ENCODE measurements at places on chromosomes 7 and 10.
A peak's percentile ranks its signal among the peaks of the same experiment; 100 is the strongest.

- H3K27ac ChIP-seq: no peak overlapping the region
- H3K36me3 ChIP-seq: no peaks in the 10 kb centered on the region
- no peak for DNase-seq
- peaks cover 5% of the 10 kb centered on the region for H3K4me1 ChIP-seq
- H3K27me3 ChIP-seq: no peaks in the 10 kb centered on the region
- no peak overlapping the region for H3K4me3 ChIP-seq
Measured at GRCh38 chr10:77101341-77101740, 536.3 kb downstream of the KCNMA1 start.

GRCh38 chr7:13181216-13181615 is 493.8 kb downstream of the ARL4A start:
- H3K4me1 ChIP-seq: no peaks in the 10 kb centered on the region
- H3K27me3 ChIP-seq: no peaks in the 10 kb centered on the region
- H3K36me3 ChIP-seq: no peaks in the 10 kb centered on the region
- H3K27ac ChIP-seq: no peak overlapping the region
- H3K4me3 ChIP-seq: no peak overlapping the region

DNA sequence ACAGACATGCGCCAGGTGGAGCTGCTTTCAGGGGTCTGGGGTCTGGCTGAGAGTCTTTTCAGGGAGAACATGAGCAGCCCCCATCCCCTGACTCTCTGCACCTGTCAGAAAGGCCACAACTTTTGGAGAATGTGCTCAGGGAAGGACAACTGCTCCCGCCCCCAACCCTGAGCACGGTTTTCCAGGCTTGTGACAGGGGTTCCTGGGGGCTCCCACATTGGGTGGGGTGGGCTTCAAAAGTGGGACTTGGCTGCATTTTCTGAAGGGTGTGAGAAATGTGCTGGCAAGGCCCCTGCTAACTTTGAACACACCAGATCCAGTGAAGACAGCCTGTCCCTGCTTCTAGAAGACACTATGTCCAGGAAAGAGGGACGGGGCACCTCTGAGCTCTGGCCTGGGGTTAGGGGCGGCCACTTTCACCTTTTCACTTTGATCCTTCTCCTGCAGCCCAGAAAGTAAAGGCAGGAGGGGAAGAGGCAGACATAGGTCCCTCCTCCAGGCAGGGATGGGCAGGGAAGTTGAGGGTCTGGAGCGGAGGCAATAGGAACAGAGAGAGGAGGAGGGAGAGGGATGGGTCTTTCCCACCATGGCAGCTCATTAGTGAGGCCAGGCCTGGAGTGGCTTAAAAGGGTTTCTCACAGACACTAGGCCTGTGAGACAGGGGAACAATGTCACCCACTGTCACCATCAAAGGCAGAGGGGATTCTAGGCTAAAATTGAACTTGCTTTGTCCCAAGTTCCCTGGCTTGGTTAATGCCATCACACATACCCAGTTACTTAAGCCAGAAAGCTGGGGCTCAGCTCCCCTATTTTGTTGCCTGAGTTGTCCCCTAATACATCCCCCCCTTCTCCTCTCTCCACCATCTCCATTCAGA is 1.5 kb downstream of the KCP start:
- no peaks in the 10 kb centered on the region for H3K27me3 ChIP-seq
- H3K27ac ChIP-seq: peak overlapping the region; percentile 98
- peaks cover 34% of the 10 kb centered on the region for H3K4me1 ChIP-seq

DNA sequence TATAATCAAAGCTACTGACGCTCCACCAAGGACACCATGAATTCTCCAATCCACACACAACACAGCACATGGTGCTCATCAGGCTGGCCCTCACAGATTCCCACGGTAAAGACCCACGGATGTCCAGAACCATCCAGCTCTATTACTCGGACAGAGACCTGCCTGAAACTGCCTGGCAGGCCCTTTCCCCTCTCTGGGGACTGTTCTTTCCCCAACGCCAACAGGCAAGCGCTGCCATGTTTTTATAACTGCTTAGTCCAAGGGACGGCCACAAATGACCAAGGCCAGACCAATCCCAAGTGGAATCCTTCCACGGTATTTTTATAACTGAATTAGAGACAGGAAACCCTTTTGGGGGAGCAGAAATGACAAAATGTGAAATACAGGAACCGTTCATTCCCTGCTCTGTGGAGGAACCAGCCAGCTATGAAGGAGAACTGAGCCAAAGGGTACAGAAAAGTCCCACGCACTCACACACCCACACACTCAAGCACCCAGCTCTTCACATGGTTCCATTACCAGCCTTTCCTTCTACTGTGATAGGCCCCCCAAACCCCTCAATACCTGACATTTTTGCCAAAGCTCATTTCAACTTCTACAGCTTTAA is 4.1 kb downstream of the PIP4K2A start:
- DNase-seq: no peak
- H3K27me3 ChIP-seq: no peaks in the 10 kb centered on the region
- H3K27ac ChIP-seq: no peak overlapping the region
- peaks cover 4% of the 10 kb centered on the region for H3K36me3 ChIP-seq
- H3K4me1 ChIP-seq: peaks cover 11% of the 10 kb centered on the region
- H3K4me3 ChIP-seq: no peak overlapping the region

- H3K4me1 ChIP-seq: no peaks in the 10 kb centered on the region
- no peak overlapping the region for H3K4me3 ChIP-seq
- no peaks in the 10 kb centered on the region for H3K36me3 ChIP-seq
- H3K27ac ChIP-seq: no peak overlapping the region
- no peak for DNase-seq
Measured at GRCh38 chr7:1321411-1322239, 89.0 kb downstream of the UNCX start.

DNA sequence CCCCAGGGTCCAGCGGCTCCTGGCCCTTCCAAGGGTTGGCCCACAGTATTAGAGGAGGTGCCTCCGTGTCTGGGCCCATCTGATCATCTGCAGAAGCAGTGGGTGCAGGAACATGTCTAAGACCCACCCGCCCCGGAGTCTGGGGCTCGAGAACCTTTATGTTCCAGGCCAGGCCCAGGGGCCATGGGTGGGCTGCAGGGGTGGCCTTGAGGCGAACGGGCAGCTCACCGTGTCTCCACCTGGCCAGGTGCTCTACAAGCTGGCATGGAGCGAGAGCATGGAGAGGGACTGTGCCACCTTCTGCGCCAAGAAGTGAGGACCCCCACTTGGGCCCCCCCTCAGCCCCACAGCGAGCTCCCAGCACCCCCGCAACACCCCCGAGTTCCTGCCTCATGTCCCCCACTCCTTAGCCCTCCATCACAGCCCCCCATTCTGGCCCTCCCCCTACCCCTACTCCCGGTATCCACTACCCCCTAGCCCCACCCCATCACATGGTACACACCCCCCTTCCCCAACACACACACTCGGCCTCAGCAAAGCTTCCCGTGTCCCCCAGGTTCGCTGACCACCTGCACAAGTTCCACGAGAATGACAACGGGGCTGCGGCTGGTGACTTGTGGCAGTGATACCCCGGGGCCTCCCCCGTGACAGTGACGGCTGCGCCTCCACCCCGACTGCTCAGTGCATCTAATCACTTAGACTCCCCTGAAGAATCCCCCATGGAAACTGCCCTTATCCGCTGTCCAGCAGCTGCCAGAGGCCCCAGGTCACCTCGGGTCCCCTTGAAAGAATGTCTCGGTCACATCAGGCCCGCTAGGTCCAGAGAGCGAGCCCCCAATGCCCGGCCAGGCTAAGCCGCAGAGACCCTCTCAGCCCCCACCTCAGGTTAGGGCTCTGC is 4.0 kb upstream of the SH2B2 start:
- H3K36me3 ChIP-seq: peaks cover 17% of the 10 kb centered on the region
- no peak for DNase-seq
- H3K27ac ChIP-seq: no peak overlapping the region
- H3K4me1 ChIP-seq: peaks cover 27% of the 10 kb centered on the region

DNA sequence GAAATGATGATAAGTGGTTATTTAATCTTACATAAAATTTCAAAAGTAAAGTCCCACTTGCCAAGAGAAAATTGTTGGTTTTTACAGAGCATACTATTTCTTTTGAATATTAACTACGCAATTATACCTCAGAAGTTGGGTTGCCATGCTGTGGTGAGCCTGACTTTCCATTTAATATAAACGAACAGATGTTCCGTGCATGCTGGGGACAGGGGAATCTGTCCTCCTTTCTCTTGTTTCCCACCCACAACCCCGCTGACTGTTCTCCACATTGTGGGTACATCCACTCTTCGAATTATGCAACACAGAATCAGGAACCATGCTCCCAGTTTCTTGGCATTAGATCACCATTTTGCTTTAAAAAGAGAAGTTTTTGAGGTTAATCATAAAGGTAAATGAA is 29.2 kb upstream of the RTKN2 start:
- H3K36me3 ChIP-seq: no peaks in the 10 kb centered on the region
- no peak overlapping the region for H3K27ac ChIP-seq
- no peaks in the 10 kb centered on the region for H3K4me1 ChIP-seq
- H3K27me3 ChIP-seq: no peaks in the 10 kb centered on the region

GRCh38 chr7:41385996-41386395 is 316.9 kb downstream of the INHBA start:
- no peak overlapping the region for H3K4me3 ChIP-seq
- peaks cover 3% of the 10 kb centered on the region for H3K4me1 ChIP-seq
- no peak for DNase-seq
- no peaks in the 10 kb centered on the region for H3K36me3 ChIP-seq

DNA sequence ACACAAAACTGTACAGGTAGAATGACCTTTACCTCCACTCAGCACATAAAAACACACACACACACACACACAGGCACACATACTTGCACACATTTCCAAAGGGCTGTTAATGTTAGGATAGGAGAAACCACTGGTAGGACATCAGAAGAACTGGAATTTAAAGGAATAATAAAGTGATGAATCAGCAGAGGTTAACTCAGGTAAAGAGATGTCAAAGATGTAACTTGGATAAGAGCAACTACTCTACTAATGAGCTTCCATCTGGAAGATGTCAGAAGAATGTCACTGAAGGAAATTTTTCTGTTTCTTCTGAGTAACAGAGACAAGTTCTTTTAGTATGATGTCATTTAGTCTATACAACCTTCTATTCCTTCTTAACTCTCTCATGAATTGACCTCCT is 26.4 kb upstream of the GPR37 start:
- no peaks in the 10 kb centered on the region for H3K36me3 ChIP-seq
- no peaks in the 10 kb centered on the region for H3K4me1 ChIP-seq
- H3K27ac ChIP-seq: no peak overlapping the region
- H3K27me3 ChIP-seq: no peaks in the 10 kb centered on the region
- H3K4me3 ChIP-seq: no peak overlapping the region
- peak; percentile 39 for DNase-seq

DNA sequence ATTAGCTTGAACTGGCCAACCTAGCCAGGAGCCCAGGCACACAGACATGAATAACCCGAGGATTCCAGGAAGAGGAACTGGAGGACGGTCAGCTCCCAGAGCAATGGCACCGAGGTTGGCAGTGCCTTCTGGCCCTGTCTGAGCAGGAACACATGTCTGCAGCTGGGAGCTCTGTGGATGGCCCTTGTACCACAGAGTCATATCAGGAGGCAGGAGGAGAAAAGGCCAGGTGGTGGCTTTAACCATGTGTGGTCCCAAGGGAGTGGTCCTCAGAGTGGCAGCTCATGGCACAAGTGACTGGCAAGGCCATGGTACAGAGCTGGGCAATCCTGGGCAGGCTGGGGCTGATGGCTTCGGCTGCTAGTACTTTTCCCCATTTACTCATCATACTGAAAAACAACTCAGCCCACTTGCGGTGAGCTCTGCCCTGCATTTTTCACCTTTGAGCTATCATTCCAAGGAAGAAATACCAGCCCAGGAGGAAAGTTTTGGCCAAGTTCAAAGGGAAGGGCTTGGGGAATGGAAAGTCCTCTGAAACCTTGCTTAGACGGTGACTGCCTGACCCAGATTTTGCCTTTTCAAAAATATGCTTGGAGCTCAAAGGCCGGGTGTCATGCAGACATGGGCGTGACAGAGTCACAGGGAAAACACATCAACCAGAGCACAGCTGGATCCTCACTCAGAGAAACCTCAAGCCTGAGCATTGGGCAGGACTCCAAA is 25.7 kb upstream of the LOXL4 start:
- DNase-seq: no peak
- peaks cover 18% of the 10 kb centered on the region for H3K4me1 ChIP-seq
- H3K27me3 ChIP-seq: peaks cover 18% of the 10 kb centered on the region
- no peak overlapping the region for H3K4me3 ChIP-seq
- no peaks in the 10 kb centered on the region for H3K36me3 ChIP-seq

GRCh38 chr10:48418189-48418788 is 111.8 kb downstream of the MAPK8 start:
- H3K36me3 ChIP-seq: peaks cover 5% of the 10 kb centered on the region
- no peak overlapping the region for H3K4me3 ChIP-seq
- no peaks in the 10 kb centered on the region for H3K27me3 ChIP-seq
- no peak overlapping the region for H3K27ac ChIP-seq
- no peak for DNase-seq
- no peaks in the 10 kb centered on the region for H3K4me1 ChIP-seq

GRCh38 chr7:69837387-69838068 is 239.3 kb downstream of the AUTS2 start:
- no peaks in the 10 kb centered on the region for H3K27me3 ChIP-seq
- H3K36me3 ChIP-seq: no peaks in the 10 kb centered on the region
- H3K4me1 ChIP-seq: peaks cover 4% of the 10 kb centered on the region
- no peak for DNase-seq

DNA sequence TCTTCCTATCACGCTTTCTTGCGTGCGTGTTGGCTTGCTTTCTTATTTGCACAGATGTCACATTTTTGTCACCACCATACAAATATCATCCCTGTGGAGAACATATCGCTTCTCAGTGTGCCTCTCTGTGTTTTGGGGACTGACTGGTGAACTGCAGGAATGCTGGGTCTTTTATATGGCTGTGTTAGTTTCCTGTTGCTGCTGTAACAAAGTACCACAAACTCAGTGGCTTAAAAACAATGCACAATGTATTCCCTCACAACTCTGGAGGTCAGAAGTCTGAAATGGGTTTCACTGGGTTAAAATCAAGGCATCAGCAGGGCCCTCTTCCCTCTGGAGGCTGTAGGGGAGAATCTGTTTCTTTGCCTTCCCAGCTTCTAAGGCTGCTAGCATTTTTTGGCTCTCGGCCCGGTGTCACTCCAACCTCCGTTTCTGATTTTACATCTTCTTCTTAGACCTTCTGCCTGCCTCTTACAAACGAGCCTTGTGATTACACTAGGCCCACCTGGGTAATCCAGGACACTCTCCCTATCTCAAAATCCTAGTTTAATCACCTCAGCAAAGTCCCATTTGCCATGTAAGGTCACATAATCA is 82.0 kb downstream of the LRMDA start:
- peaks cover 27% of the 10 kb centered on the region for H3K27me3 ChIP-seq
- DNase-seq: no peak
- H3K36me3 ChIP-seq: no peaks in the 10 kb centered on the region
- H3K4me3 ChIP-seq: no peak overlapping the region
- peaks cover 1% of the 10 kb centered on the region for H3K4me1 ChIP-seq

All from mesenchymal stem cell (in vitro differentiated cells and primary cell).